Fibroblast of skin of abdomen (primary cell): ENCODE measurements at places on chromosomes 1 and 21.

- peak; percentile 13 for DNase-seq
Observed at GRCh38 chr1:116943438-116943837, 33.7 kb downstream of the PTGFRN start.

GRCh38 chr1:115771094-115771846 is 2.8 kb upstream of the CASQ2 start:
- DNase-seq, result no peak

GRCh38 chr1:20087668-20088067 is 17.7 kb downstream of the PLA2G5 start:
- no peak for DNase-seq

DNA sequence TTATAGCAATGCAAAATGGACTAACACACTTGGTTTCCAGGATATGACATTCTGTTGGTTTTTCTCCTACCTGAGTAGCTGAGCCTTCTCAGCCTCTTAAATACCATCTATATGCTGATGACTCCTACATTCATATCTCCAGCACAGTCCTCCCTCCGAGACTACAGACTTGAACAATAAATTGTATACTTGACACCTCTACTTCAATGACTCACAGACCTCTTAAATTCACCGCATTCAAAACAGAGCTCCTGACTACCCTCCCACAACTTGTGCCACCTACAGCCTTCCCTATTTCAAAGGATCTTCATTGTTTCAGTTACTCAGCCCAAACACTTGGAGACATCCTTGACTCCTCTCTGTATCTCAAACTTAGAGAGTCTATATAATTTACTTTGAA is 66.8 kb upstream of the ASB17 start:
- no peak for DNase-seq

- no peak for DNase-seq
Observed at GRCh38 chr1:172393354-172393753, 27.1 kb upstream of the C1orf105 start.

DNA sequence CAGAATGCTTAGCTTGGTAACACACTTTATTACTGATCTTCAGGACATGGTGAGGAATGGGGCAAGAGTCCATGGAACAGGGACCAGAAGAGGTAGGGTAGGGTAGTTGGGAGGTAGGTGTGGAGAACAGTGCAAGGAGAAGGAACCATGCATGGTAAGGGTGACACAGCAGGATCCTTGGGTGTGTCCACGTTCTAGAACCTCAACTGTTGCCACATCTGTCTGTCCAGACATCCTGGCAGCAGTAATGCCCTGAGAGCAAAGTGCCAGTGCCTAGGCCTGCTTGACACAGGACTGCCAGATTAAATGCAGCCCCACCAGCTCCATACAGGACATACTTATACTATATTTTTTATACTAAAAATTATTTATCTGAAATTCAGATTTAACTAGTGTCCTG is 13.9 kb downstream of the DMAP1 start:
- no peak for DNase-seq
